ENCODE measurements at places on chromosomes 4 and X. TPM values are rescaled to one million over a fixed set of nuclear protein-coding genes. Genes with fewer than 3 reads are reported as not detected.

DNA sequence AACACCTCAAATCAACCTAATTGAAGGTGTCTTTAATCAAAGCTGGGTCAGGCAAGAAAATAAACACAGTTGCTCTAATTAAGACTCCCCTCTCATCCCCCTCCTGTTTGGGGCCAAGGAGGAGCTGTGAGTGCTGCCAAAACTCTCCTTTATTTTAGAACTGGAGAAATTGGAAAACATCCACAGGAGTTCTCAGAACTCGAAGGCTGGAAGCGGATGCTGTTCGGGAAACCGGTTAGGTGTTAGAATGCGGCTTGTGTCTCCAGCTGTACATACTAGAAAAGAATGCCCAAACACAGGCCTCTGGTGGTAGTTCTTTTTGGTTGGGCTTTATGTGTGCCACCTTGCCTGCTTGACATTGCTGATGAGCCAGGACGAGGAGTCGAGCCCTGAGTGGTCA is 118.2 kb downstream of the GPR143 start:
- DNase-seq: no peak

DNA sequence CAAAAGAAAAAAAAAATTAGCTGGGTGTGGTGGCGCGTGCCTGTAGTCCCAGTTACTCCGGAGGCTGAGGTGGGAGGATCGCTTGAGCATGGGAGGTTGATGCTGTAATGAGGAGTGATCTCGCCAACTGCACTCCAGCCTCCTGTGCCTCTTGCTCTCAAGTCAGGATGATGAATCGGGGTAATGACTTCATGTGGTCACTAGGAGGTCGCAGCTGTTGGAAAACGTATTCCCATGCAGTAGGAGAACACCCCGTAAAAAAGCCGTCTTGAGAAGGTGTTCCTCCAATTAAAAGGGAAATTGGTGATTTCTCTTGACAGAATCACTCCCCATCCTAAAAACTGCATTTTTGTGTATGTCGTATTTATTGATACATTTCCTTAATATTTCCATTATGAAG is 2.2 kb downstream of the CCNB3 start:
- DNase-seq: no peak

DNA sequence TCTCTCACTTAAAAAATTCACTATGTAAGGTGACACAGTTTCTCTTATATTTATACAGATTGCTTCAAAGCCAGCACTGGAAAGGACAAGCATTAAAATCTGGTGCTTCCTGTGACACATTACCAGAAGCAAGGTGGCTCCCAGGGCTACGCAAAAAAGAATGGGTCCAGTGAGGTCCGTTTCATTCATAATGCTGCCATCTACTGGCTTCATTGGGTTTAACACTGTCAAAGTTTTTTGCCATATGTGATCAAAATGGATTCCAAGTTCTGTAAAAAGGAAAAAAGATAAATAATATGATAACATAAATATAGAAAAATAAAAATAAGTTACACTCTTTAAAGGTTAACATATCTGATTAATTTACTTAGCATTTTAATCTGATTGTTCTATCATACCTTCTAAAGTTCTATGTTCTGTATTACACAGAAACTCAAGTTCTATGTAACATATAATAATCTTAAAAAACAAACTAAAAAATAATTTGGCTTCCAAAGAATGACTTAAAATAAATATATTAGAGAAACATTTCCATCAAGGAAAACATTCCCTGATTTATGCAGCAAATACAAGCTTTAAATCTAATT is 22.1 kb downstream of the YIPF7 start:
- no peak for DNase-seq

DNA sequence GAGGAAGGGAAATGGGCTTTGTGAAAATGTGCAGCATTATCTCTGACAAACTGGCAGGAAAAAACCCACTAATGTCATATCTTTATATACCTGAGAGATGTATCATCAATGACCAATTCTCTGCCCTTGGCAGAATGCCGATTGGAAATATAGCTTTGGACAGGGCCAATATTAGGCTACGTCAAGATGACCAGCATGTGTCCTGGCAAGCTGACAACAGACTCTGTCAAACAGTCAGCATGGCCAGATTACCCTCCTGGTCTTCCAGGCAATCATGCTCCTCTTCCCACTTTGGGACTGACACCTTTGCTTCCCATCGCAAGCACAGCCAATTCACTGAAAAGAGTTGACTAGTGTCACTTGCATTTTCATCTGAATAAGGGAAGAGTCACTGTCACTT is 57.0 kb downstream of the SORBS2 start:
- DNase-seq: no peak

GRCh38 chrX:116204932-116205331 is 34.4 kb downstream of the AGTR2 start:
- no peak for DNase-seq

- no peak for DNase-seq
Observed at GRCh38 chrX:78316265-78316664, 11.1 kb downstream of the CYSLTR1 start.

GRCh38 chr4:118845552-118846050 is 9.7 kb upstream of the SEC24D start:
- no peak for DNase-seq

- no peak for DNase-seq
Observed at GRCh38 chr4:150231107-150231770, 153.0 kb downstream of the DCLK2 start.

DNA sequence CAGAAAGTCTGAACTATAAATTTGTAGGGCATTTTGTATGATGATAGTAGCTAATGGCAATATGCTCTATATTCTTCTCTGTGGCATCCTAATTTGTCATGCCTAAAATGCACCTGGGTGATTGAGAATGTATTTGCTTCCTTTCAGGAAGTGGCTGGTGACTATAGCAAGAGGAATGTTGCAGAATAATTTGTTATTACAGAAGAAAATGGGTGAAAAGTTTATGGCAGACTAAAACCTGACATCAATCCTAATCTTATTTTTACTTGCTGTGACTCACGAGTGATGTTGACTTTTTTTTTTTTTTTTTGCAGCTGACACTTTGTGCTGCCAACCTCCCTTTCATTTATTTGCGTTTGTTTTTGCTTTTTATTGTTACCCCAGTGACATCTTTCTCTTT is 141.1 kb downstream of the MSL3 start:
- no peak for DNase-seq

- no peak for DNase-seq
Observed at GRCh38 chr4:6794189-6794588, 11.7 kb downstream of the KIAA0232 start.

- DNase-seq: no peak
Observed at GRCh38 chrX:3820167-3820566, 106.7 kb upstream of the PRKX start.

DNA sequence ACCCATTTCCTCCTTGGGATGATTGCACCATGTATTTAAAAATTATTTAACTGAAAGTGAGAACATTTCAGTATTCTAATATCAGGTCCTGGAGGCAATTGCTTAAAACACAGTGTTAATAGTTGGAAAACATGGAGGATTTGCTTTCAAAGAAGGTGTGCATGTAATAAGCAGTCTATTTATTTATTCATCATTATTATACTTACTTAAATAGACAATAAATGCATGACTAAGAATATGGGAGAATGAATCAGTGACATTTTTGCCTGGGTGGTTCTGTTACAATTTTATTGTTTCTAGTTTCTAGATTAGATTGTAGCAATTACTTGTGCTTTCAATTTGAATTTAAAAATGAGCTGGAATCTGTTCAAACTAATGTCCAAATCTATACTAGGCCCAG is 145.5 kb downstream of the AREG start:
- no peak for DNase-seq

- no peak for DNase-seq
Observed at GRCh38 chr4:127209580-127210095, 423.1 kb upstream of the INTU start.

- no peak for DNase-seq
Observed at GRCh38 chrX:78063687-78064086, 40.4 kb upstream of the PGK1 start.

DNA sequence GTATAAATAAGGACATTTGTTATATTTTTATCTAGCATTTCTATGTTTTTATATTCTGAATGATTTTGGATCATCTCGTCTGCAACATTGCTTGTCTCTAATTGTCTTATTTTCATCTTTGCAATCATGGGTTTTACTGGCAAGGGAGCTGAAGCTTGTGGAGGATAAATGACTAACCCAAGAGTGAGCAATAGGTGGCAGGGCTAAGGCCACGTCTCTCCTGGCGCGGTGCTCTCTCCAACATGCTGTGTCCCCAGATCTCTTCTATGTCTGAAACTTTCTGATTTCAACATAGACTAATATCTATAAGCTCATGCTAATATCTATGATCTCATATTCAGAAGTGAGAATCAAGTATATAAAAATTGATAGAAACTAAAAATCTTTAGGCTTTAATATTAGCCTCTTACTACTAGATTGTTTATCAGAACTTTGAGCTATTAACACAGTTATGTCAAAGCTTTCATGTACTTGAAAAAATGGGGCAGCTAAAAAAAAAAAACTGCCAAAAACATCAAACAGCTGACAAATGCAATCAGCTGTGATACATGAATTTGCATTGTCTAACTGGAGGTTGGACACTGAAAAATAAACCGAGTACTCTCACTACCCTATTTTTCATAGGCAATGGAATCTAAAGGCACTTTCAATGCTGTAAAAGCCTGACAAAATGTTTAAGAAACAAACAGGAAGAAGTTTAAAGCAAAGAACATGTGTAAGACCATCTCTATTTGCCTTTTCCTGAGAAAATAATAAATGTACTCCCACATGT is 169.2 kb downstream of the TMA16 start:
- no peak for DNase-seq

DNA sequence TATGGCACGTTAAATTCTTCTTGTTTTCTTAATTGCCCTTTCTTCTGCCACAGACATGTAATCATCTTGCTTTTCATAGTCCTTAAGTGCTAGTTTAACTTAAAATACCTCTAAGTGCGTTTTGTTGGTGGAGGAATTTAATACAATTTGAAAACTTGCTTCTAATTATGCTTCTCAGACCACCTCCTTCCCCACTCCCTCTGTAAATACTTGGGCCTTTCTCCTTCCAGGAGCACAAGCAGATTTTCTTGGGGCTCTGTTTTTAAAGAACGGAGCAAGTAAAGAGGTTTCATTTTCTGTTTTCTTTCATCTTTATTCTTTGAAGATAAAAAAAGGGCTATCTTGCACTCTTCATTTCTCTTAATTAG is 559 bp upstream of the PCDH18 start:
- DNase-seq: no peak

DNA sequence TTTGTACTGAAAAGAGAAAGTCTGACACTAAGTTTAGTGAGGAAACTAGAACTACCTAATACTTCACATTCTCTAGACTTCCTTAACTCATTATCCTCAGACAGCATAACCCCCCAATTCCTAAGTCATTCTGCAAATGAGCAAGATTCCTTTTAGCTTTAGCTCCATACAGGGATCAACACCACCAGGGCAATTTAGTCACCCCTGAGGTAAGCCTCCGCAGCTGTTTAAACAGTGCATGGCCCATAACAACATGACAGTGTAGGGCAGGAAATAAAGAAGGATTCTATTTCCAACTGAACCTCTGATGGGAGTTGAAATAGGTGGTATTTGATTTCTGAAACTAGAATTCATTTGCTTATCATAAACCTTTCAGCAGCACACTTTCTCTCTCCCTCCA is 112.8 kb upstream of the DKK2 start:
- no peak for DNase-seq

GRCh38 chr4:118953276-118953675 is 64.6 kb downstream of the SYNPO2 start:
- no peak for DNase-seq

- DNase-seq: no peak
Observed at GRCh38 chr4:146124023-146124680, 51.4 kb upstream of the LSM6 start.

GRCh38 chr4:13498469-13498868 is 14.3 kb upstream of the RAB28 start:
- DNase-seq: no peak

DNA sequence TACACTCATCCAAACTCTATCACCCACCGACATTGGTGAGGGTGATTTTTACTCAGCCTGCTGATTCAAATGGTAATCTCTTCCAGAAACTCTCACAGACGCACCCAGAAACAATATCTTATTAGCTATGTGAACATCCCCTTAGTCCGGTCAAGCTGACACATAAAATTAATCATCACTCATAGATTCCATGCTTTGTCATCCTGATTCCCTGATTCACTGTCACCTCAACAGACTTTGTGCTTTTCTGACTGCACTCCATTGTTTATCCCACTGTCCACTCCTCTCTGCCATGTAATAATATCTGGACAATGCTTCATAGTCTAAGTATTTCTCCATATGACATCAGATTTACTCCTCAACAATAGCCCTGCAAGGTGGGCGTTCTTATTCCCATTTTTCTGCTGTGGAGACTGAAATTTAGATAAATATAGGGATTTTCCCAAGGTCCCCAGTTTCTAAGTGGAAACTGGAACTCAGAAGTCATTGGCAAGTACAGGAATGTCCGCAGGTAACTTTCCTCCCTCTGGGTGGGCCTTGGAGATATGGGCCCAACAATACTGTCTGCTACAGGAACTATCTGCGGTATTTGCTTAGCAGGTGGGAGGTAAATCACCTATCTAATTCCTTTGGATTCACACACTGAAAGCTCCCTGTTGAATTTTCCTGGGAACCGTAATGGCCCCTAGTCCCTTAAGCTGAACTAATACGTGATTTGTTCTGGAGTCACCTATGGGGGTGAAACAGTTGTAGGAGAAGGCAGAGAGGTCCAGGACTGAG is 228.6 kb upstream of the BCOR start:
- no peak for DNase-seq

- DNase-seq: no peak
Observed at GRCh38 chr4:38230821-38231563, 270.8 kb downstream of the PTTG2 start.

- DNase-seq: no peak
Observed at GRCh38 chrX:103678199-103678993, 8.1 kb downstream of the MORF4L2 start.

DNA sequence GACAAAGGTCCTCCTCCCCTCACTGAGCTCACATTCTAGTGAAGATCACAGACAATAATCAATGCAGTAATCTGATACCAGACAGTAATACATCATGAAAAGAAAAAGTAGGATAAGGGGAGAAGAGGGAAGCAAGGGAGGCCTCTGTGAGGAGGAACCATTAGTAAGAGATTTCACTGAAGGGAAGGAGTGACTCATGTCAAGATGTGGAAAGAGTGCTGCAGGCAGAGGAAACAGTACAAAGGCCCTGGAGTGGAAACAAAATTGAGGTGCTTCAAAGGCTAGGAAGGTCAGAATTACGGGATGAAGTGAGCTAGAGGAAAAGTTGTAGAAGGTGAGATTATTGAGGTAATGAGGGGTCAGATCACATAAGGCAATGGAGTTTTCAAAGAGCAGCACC is 38.1 kb downstream of the LAMTOR3 start:
- no peak for DNase-seq

Gene PAGE2B
- total RNA-seq: not detected

Gene HDX
- 5.2 TPM for total RNA-seq

Gene XG
- total RNA-seq: not detected

Gene POF1B
- 1.1 TPM for total RNA-seq

Gene CSAG2
- total RNA-seq: not detected

Gene KIF4A
- total RNA-seq: 1.1 TPM

Gene CYLC1
- total RNA-seq: not detected

Gene EFHC2
- 3.1 TPM for total RNA-seq

Gene ZNF630
- 1.1 TPM for total RNA-seq

Gene AKAP14
- 0.31 TPM for total RNA-seq

Gene CNGA1
- not detected for total RNA-seq

Gene HSPA4L
- 1.9 TPM for total RNA-seq

Gene KCNIP4
- 0.20 TPM for total RNA-seq

Gene KIAA0232
- 25.1 TPM for total RNA-seq

Gene XK
- total RNA-seq: 2.4 TPM

Gene RXFP1
- 4.2 TPM for total RNA-seq
